ENCODE measurements at places on chromosomes 1 and 21.
A peak's percentile ranks its signal among the peaks of the same experiment; 100 is the strongest.

GRCh38 chr1:100438789-100439188 is 86.5 kb downstream of the CDC14A start:
- DNase-seq, result no peak

DNA sequence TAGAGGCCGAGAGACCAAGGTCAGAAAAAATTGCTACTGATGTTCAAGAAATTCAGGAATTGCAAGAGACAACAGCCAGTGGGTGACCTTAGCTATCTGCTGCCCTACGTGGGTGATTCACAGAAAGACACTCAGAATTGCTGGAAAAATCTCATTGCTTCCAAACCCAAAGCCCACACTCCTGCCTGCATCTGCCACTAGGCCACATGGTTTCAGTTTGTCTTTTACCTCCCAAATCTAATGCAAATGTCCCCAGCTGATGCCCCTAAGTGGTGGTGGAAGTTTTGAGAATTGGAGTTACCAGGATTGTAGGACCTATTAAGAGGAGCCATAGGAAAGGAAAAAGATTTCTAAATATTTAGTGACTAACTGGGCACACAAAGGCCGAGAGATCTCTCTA is 341.5 kb upstream of the CHRM3 start:
- no peak for DNase-seq

GRCh38 chr1:26555550-26555981 is 26.0 kb downstream of the RPS6KA1 start:
- DNase-seq, result no peak

DNA sequence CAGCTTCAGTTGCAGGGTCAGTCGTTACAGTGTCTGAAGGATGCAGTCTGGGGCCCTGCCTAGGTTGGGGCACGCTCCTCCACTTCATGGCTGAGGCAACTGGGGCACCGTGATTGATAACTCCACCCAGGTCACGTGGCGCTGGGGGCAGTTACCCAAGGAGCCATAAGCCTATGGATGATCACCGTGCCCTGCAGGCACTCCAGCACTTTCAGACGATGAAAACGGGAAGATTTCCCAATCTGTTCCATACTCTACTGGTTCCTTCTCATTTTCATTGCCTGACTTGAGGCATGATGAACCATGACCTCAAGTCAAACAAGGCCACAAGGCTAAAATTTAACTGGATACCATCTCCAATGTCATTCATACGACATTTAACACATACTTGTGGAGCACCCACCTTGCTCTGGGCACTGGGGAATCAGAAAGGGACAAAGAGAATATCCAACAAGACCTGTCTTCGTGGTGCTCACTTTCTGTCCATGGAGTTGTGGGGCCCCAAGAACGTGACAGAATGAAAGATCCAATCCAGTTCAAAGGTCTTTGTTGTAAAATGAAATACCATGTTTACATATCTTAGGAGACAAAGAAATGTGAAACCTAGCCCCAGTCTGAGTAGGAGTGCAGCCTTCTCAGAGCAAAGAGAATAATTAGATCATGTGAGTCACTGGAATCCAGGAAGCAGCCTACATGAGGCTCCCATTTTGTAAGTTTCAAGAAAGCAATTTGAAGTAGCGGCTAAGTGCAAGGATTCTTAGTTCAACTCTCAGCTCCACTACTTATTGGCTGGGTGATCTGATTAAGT is 39.4 kb upstream of the SPOCD1 start:
- no peak for DNase-seq

- DNase-seq, result no peak
Measured at GRCh38 chr1:204103431-204103741, 30.5 kb downstream of the SOX13 start.

DNA sequence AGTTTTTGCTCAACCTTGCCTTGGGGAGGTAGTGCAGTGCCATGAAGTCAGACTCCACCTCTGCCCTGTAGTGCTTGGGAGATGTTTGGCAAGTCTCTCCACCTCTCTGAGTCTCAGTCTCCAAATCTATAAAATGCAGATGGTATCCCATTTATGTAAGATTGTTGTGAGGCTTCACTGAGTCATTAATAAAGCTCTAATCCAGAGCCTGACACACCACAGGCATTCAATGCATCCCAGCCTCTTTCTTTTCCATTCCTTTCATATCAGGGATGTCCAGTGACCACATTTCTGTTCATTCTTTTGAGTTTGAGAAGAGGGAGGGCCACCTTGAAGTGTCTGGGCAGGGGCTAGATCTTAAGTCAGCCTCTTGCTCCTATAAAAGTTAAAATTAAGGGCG is 37.6 kb upstream of the LMO4 start:
- no peak for DNase-seq

GRCh38 chr1:243595527-243596210 is 254.4 kb downstream of the AKT3 start:
- DNase-seq, result no peak

GRCh38 chr1:21645550-21645949 is 23.6 kb downstream of the RAP1GAP start:
- no peak for DNase-seq

GRCh38 chr1:213761845-213762407 is 225.8 kb upstream of the PROX1 start:
- DNase-seq, result peak; percentile 28

DNA sequence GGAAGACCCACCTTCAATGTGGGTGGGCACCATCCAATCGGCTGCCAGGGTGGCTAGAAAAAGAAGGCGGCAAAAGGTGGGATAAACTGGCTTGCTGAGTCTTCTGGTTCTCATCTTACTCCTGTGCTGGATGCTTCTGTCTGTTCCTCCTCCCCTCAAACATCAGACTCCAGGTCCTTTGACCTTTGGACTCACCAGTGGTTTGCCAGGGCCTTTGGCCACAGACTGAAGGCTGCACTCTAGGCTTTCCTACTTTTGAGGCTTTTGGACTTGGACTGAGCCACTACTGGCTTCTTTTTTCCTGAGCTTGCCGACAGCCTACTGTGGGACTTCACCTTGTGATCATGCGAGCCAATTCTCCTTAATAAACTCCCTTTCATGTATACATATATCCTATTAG is 55.9 kb downstream of the VCAM1 start:
- DNase-seq, result no peak

DNA sequence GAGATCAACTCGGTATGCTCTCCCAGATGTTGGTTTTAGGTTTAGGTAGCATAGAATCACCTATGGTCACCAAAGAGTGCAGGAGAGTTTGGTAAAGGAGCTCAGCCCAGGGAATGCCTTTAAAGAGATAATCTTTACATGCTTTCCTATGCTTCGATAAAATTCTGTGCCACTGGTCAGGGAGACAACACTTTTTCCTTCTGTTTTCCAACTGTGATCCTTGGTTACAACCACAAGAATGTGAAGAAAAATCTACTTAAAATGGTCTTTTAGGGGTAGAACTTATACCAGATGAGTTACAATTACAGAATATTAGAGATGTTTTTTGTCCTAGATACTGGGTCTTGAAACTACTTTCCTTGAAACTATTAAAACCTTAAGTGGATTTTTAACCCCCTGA is 895.6 kb downstream of the TTLL7 start:
- no peak for DNase-seq

DNA sequence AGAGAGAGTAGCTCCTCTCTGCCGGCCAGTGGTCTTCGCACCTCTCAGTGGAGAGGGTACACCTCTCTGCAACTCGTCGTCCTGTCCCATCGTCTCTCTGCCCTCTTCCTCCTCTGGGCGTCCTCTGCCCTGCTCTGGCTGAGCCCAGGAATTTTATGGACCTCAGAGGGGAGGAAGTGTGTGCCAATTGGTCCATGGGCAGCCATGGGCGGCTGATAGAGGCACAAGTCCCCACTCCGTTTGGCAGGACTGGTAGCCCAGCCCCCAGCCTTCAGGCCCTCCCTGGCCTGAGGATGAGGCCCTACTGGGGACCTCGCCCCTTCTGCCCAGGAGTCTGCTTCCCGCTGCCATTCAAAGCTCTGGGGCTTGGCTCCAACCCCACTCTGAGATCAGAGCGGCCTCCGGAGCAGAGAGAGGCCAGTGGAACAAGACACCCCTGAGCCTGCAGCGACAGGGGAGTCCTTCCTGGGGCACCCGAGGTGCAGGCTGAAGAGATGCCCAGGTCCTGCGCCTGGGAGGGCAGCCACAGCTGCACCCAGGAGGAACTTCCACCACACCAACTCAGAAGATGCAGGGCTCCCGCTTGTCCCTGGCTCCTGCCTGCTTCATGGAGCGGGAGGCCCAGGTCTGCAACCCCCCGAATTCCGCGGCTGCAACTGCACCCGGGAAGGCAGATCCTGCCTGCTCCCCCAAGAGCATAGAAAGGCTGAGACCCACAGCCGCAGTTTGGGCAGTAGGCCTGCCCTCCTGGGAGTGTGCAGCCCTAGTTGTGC is 659.9 kb downstream of the KCNT2 start:
- no peak for DNase-seq

- no peak for DNase-seq
Measured at GRCh38 chr21:33560965-33561364, 18.1 kb downstream of the SON start.

DNA sequence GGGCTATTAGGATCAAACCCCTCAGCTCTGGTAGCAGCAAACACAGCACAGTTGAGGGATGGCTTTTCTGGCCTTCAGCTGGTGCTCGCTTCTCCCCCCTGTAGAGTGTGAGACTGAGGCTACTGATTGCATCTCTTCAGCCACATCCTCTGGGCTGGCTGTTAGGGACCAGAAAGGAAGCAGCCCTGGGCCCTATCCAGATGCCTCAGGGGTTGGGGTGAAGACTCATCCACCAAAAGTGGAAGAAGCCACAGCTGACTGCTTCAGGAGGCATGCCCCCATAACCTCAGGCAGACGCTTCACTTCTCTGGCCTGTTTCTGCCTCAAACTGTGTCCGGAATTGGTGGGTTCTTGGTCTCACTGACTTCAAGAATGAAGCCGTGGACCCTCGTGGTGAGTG is 6.2 kb upstream of the TMEM200B start:
- no peak for DNase-seq

Data from CD4-positive, alpha-beta T cell treated with Interleukin-15 for 1 hour (primary cell).